ENCODE measurements at places on chromosomes 5 and 9. TPM values are rescaled to one million over a fixed set of nuclear protein-coding genes. Genes with fewer than 3 reads are reported as not detected.

TAF11L2 gene
- total RNA-seq, result not detected

OTULIN gene
- 24.9 TPM for total RNA-seq

PLCXD3 gene
- 0.31 TPM for total RNA-seq

KYAT1 gene
- total RNA-seq, result 7.7 TPM

LECT2 gene
- not detected for total RNA-seq

GABRA6 gene
- total RNA-seq, result not detected

PCDHA9 gene
- total RNA-seq, result not detected

LCN12 gene
- 1.1 TPM for total RNA-seq

MRNIP gene
- total RNA-seq, result 12.8 TPM

GOLM1 gene
- 108 TPM for total RNA-seq

GLT6D1 gene
- not detected for total RNA-seq

PIP5KL1 gene
- total RNA-seq, result 1.5 TPM

LCN15 gene
- not detected for total RNA-seq

Measured in A549 treated with CpdA at 1 μM for 4 hours (cell line).